ENCODE measurements at places on chromosomes 4 and X.

GRCh38 chrX:65821721-65822496 lies 154.5 kb downstream of the MSN start:
- DNase-seq, result no peak

- no peak for DNase-seq
Observed at GRCh38 chr4:86818841-86819240, 30.3 kb downstream of the SLC10A6 start.

DNA sequence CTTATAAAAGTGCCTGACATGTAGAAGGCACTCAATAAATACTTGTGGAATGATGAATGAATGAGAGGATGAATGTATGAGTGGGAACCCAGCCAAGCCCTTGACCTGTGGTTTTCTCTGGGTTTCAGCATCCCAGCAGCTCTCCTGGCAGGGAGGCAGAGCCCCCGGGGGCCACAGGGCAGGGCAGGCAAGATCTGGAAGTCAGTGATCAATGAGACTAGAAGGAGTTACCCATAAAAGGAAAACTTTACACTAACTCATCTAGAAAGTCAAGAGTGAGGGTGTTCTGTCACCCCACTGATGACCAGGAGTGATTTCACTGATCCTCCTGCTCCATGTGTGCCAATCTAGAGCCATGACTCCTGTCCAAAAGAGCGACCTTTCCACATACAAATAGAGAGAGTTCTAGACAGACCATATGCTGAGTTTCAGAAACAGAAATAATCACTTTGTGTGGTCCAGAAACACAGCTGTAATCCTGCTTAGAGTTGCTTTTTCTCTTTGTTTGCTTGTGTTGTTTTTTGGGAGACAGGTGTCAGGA lies 37.4 kb downstream of the MGARP start:
- no peak for DNase-seq

DNA sequence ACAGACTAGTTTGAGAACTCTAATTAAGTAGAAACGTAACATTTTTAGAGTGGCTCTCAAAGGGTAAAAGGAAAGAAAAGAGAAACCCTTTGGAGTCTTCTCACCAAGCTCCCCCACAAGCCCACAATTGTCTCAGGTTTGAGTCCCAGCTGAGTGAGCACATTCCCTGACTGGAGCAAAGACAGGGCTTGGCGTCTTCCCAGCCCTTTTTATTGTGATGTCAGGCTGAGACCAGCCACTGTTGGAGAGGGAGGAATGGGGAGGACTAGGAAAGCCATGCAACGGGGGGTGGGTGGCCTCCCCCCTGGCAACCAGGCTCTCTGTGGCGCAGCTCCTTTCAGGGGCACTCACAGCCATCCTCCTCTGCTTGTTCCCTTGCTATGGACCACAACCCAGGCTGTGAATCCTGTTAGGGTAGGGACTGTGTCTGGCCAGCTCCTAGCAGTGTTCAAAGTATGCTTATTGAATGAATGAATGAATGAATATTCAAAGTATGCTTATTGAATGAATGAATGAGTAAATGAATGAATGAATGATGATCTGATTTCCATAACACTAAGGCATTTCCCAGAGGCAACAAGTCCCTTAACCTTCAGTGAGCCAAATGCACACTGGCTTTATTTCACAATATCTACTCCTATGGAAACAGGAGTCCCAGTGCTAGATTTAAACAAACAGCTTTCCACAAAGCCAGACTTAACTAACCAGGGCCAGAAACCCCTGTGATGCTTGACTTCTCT lies 413.3 kb downstream of the MID1IP1 start:
- no peak for DNase-seq

DNA sequence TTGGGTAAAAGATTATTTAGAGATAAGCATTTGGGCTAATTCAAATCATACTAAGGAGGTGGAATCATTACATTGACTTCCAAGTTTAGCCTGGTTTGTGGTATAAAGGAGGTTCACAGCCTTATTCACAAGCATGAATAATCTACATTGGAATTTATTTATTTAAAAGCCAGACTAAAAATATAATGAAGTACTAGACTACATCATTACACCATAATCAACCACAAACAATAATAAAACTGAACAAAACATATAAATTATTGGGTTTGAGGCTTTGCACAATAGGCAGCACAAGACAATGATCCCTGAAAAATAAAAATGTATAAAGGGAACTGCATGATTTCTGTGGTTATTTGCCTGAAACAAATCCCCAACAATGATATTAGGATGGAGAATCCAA lies 314.0 kb downstream of the GBA3 start:
- no peak for DNase-seq

GRCh38 chr4:143254491-143255226 lies 69.9 kb downstream of the USP38 start:
- DNase-seq, result no peak
